ENCODE measurements at places on chromosomes 16 and 17.

- no peak for DNase-seq
Measured at GRCh38 chr17:82188001-82188961, 24.4 kb downstream of the CCDC57 start.

- DNase-seq = no peak
Measured at GRCh38 chr17:44314524-44314868, 6.1 kb downstream of the RUNDC3A start.

- DNase-seq = no peak
Measured at GRCh38 chr16:83968306-83968851, 335 bp downstream of the NECAB2 start.

GRCh38 chr16:1903845-1904840 lies 14.1 kb downstream of the HS3ST6 start:
- no peak for DNase-seq

GRCh38 chr17:74502861-74503260 lies 28.4 kb downstream of the CD300LB start:
- DNase-seq = no peak

- DNase-seq = no peak
Measured at GRCh38 chr16:67923414-67924116, 8.1 kb downstream of the CTRL start.

DNA sequence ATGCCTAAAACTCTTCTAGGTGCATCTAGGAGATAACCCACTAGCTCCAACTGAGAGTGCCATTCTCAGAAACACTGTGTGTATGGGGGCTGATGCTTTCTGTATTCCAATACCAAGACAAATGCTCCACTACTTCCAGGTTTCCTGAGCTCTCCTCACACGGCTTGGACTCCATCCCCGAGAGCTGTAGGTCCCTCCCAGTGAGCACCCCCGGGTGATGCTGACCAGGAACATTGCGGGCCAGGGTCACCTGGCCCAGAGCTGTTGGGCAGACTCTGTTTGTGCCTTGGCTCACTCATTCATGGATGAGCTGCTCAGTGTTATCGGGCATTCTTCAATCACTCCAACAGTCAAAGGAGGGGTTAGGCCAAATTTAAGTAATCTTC lies 7.0 kb downstream of the CUEDC1 start:
- no peak for DNase-seq
